Activated T-cell treated with anti-CD3 and anti-CD28 coated beads for 48 hours (primary cell): ENCODE measurements at places on chromosomes 4 and X.

DNA sequence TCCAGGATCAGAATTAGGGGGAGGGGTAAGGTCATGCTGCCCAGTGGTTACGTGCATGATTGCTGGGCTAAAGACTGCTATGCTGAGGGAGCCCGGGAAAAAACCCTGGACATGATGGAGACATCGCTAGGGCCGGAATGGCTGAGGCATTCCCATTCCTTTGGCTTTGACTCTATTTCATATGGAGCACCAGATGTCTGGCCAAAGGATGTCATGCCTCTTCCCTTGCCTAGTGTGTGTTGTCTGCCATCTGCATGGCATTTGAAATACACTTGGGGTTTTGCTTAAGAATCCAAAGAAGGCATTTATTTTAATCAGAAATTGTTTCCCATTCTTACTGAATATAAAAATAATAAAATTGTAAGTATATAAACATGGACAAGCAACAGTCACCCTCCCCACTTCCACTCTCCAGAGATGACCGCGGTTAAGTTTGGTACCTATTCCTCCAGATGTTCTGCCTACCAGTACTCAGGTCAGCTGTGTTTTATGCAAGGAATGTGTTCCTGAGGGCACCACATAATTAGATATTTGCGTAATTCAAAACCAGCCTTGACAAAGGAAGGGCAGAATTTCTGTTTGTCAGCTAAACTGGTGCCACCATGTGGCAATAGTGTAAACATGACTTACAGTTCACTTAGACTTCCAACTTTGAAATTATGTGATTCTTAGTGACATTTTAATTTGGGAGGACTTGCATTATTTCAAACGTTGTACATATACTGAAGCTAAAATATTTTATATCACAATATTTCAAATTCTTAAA, 105.9 kb downstream of the CT47B1 start:
- DNase-seq: no peak

GRCh38 chr4:89283226-89284009, 24.2 kb downstream of the GPRIN3 start:
- DNase-seq: no peak

- no peak for DNase-seq
Measured at GRCh38 chrX:73922856-73923455, 360.0 kb downstream of the CHIC1 start.

- no peak for DNase-seq
Measured at GRCh38 chrX:30309139-30309571, at the start of gene NR0B1. NR0B1 (minus strand) TSS chrX:30309390; CDS start chrX:30309363, 27 bp downstream.

- DNase-seq: no peak
Measured at GRCh38 chrX:115894087-115894486, 276.5 kb upstream of the AGTR2 start.

- no peak for DNase-seq
Measured at GRCh38 chr4:79823148-79823763, 249.8 kb downstream of the ANTXR2 start.

DNA sequence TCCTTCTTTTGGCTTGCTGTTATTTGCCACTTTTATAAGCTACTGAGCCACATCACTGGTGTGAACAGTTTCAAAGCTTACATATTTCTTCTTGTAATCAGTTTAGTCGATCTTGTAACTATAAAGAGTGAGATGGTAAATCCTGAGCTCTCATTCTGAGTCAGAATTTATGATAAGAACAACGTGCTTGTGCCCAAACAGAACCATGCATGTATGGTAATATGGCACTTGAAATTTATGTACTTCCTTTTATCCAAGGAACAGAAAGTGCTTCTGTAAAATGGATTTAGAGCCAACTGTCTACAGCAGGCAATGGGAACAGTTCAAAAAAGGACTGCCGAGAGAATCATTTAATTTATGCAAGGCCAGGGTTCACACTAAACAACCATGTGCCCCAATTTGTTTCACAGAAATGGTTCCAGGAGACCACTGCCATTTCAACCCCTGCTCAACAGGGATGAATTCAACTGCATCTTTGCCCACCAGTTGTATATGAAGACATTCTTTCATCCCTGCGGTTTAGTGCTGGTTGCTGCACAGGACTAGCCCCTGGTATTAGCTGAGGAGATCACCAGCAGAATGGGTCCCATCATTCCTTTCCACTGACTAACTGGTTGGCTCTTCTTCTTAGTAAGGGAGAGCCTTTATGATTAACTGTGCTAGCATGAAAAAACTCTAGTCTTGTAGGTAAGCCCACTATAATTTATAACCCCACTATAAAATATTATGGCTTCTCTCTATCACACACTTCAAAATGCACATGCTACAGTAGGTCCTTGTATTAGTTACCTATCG, 162.9 kb upstream of the PGRMC2 start:
- no peak for DNase-seq

DNA sequence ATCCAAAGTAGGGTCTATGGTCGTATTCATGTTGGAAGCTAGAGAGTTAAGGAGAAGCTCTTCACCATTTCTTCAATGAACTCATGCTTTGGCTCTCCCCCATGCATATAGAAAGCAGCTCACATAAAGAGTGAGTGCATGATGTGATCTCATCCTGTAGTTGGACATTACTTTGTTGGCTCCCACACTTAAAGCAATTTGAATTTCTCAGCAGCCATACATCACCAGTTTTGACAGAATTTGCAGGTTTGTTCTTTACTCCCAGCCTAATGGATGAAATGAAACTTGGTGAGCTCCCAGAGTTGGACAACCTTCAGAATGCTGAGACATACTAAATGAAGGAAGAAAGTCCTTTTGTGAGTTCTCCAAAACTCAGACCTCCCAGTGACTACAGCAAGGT, 613.5 kb downstream of the IQCM start:
- DNase-seq: no peak

DNA sequence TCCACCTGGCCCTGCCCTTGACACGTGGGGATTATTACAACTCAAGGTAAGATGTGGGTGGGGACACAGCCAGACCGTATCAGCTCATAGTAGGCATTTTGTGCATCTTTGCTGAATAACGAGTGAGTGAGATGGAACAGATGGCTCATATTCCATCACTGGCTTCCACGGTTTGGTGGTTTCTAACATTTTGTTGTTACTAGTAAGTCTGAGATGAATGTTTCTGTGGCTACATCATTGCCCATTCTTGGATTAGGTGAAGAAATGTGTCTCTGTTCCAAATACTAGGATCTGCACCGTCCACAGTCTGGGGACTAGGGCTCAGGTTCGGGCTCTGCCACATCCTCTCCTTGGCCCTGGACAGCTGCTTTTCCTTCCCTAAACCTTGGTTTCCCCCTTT, 3.6 kb downstream of the ABLIM2 start:
- DNase-seq: no peak

GRCh38 chr4:148271166-148271565, 171.0 kb downstream of the NR3C2 start:
- DNase-seq: no peak
